GM19239 (cell line): ENCODE measurements at places on chromosomes 16 and 17.
A peak's percentile ranks its signal among the peaks of the same experiment; 100 is the strongest.

DNA sequence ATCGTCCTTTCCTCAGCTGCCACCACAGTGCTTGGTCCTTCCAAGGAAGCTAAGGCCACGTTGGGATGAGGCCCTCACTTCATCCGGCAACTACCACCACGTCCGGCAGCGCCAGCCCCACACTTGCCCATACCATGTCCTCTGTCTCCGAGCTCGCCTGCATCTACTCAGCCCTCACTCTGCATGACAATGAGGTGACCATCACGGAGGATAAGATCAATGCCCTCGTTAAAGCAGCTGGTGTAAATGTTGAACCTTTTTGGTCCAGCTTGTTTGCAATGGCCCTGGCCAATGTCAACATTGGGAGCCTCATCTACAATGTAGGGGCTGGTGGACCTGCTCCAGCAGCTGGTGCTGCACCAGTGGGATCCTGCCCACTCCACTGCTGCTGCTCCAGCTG, 44.9 kb downstream of the TTC19 start:
- no peak for DNase-seq

DNA sequence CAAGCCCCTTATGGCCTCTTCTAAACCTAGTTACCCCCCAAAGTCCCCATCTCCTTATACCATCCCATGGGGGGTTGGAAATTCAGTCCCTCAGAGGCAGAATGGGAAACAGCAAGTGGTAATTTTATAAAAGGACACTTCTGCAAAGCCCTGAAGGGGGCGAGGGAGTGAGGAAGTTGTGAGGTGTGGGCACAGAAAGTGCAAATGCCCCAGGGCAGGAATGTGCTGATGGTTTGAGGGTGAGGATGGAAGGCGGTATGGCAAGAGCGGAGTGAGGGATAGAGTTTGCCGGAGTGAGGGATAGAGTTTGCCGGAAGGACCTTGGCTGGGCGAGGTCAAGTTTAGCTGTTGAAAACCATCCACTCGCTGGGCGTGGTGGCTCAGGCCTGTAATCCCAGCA, 52.7 kb downstream of the HAPSTR1 start:
- DNase-seq: no peak

GRCh38 chr17:48960834-48961515, 7.4 kb downstream of the GIP start:
- no peak for DNase-seq

DNA sequence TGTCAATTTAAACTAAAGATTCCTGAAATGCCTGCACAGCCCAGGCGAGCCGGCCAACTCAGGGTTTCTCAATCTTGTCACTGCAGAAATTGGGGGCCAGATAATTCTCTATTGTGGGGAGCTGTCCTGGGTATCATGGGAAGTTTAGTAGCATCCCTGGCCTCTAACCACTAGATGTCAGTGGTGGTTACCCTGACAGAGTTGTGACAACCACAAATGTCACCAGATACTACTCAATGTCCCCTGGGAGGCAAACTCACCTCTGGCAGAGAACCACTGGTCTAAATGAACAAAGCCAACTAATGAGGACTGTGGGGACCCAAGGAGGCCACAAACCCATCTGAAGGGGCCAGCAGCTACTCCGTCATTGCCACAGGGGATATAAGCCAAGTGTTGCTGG, 90.9 kb downstream of the MYH11 start:
- DNase-seq: peak; percentile 64

GRCh38 chr17:15971098-15971678, 26.3 kb downstream of the ADORA2B start:
- DNase-seq: no peak

DNA sequence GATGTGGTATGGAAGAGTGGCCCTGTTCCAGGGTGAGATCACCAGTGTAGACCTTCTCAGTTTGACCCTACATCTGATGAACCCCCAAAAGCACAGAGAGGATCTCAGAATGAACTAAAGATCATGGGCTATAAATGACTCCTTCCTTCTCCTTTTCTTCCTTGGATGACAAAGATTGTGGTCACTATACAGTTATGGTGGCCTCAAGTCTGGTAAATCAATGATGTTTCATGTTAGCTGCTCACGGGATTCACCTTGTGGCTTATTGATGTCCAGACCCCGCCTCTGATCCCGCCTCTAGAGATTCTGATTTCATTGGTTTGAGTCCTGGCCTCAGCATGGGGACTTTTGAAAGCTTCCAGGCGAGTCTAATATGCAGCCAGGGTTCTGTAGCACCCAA, 112.2 kb downstream of the PITPNC1 start:
- no peak for DNase-seq

DNA sequence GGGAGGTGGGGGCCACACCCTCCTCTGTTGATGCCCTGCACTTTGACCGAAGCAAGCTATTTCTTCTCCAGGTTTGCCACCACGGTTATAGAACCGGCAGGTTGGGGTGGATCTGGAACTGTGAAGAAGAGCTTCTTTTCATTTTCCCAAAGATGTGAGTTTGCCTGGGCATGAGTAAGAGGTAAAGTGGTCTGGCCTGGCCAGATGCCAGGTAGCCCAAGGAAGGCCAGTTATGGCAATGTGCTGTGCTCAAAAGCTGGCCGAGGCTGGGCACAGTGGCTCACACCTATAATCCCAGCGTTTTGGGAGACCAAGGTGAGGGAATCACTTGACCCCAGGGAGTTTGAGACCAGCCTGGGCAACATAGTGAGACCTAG, 18.7 kb downstream of the ATP6V0D1 start:
- DNase-seq: no peak

- DNase-seq: no peak
Observed at GRCh38 chr16:54503011-54503855, 216.6 kb upstream of the IRX3 start.

DNA sequence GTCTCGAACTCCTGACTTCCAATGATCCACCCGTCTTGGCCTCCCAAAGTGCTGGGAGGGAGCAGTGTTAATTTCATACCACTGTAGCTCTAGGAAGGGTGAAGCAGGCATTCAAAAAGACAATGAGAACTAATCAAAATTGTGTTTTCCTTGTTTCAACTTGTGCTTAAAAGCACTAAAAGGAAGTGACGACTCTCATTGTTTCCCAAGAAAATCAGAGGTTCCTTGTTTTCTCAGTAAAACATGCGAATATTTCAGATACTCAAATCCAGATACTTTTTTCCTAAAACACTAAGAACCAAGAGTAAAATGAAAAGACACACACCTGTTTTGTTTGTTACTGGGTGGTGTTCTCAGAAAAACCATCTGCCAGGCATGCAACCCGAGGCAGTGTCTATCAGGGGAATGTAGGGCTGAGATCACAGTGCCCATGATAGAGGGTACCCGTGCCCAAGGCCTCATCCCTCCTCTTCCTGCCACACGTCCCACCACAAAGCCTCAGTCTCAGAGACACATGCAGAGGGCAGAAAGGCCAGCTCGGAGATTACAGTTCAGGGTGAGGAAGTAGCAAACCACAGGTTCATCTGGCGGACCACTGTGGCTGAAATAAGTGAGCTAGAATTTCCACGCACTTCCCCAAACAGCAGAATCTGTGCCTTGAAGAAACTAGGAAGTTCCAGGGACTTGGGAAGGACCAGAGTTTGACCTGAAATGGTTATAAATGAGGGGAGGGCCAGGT, 33.7 kb downstream of the GINS3 start:
- DNase-seq: peak; percentile 32

GRCh38 chr17:75252039-75252816, 9.2 kb downstream of the GGA3 start:
- DNase-seq: no peak

DNA sequence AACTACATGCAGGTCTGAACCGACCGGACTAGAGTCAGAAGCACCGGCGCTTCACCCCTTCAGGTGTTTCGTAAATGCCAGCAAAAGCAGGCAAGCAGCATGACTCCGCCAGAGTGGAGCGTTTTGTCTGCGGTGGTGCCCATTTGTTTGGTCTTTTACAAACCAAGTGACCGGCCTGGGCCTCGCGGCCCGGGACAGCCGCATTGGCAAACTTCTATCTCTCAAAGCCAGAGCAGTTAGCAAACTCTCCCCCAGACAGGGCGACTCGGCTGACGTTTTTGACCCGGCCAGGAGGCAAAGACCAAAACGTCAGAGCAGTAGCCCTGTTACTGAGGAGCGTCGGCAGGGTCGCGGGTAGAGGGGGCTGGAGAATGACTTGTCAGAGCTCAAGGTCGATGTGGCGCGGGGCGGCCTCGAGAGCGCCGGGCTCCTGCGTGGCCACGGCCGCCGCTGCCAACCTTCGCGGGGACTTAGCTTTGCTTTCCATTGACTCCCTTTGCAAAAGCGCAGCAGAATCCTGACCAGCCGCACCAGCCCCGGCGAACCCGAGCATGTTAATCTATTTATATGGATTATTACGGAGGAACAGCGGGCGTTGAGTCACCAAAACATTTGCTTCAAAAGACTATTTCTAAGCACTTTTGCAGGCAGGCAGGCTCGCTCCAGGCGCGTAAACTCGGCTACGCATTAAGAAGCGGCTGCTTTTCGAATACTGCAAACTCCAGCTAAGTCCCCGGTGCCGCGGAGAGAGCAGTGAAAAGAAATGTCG, 763 bp upstream of the SOX9 start:
- no peak for DNase-seq
